Fibroblast of upper back skin (primary cell): ENCODE measurements at places on chromosomes 13 and 19.

DNA sequence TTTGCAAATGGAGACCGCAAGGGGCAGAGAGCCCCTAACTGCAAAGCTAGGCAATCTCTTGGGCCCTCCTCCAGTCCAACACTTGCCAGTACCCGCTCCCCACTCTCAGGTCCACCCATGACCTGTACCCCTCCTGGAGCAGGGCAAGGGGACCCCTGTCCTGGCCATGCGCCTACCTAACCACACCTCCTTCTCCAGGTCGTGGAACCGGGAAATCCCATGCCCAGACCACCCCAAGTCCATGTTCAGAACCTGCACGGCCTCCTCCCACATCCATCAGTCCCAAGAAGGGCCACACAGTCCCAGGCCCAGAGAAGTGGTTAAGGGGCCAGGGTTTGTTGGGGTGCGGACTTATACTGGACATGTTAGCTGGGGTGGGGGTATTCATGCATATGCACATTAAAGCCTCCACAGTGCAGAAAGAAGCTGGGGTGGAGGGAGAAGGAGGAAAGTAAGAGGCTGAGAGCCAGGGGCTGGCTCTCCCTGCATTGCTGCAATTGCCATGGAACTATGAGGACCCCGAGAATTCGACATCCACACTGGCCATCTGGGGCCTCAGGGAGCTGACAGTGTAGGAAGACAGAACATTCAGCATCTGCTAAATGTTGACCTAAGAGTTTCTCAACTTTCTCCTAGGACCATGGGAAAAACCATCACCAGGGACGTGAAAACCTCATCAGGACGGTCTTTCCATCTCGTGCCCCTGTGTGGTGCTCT, 39.0 kb downstream of the HSPH1 start:
- DNase-seq, result no peak

DNA sequence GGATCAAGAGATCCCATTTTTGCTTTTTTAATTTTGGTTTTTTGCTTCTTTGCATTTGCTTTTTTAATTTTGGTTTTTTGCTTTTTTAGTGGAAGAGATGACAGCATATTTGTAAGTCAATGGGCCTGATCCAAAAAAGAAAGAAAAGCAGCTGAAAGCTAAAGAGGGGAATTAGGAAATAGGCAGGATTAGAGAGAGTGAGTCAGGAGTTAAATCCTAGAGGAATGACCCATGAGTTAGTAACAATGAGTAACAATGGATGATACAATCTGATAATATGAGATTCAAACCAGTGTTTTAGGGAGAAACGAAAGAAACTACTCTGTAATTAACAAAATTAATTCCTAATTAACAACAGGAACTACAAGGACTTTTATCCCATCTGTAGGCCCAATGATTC, 111.2 kb upstream of the SGCG start:
- peak; percentile 85 for DNase-seq

DNA sequence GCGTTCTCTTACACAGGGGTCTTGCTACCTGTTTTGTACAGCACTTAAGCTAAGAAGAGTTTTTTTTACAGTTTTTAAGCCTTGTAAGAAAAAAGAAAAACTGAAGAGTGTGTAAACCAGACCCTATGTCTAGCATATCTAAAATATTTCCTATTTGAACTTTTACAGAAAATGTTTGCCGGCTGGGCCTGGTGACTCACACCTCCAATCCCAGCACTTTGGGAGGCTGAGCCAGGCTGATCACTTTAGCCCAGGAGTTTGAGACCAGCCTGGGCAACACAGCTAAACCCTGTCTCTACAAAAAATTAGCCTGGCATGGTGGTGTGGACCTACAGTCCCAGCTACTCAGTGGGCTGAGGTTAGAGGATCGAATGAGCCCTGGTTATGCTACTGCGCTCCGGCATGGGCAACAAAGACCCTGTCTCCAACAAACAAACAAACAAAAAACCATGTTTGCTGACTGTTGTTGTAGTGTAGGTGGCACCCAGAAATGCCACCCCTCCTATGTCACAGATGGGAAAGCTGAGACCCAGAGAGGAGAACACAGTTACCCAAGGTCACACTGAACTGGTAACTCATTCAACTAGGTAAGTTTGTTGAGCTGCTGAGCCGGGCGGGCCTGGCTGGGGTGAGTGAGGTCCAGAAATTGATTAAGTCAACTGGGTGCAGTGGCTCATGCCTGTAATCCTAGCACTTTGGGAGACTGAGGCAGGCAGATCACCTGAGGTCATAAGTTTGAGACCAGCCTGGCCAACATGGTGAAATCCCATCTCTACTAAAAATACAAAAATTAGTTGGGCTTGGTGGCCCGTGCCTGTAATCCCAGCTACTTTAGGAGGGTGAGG, 1.9 kb upstream of the VASP start:
- peak; percentile 55 for DNase-seq

- no peak for DNase-seq
Observed at GRCh38 chr13:27005556-27005955, 166.1 kb downstream of the USP12 start.

- no peak for DNase-seq
Observed at GRCh38 chr19:45884682-45885555, 1.0 kb downstream of the IRF2BP1 start.

DNA sequence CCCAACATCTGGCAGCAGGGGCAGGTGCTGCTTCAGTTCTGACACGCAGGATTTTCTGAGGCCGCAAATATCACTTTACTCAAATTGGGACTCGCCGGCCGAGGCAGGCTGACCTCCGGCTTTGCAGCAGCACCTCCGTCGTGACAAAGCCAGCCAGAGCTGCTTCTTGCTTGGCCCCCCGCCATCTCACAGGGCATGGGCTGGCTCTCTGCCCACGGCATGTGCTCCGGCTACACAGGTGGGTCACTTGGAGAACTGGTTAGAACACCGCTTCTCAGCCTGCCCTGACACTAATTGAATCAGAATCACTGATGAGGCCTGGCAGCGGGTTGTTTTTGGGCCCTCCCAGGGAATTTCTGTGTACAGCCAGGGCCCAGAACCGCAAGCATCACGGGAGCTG, 112.3 kb downstream of the SLC7A1 start:
- no peak for DNase-seq

- no peak for DNase-seq
Observed at GRCh38 chr19:34299576-34299975, 45.2 kb downstream of the GARRE1 start.
